ENCODE measurements at places on chromosomes 16 and 17.

DNA sequence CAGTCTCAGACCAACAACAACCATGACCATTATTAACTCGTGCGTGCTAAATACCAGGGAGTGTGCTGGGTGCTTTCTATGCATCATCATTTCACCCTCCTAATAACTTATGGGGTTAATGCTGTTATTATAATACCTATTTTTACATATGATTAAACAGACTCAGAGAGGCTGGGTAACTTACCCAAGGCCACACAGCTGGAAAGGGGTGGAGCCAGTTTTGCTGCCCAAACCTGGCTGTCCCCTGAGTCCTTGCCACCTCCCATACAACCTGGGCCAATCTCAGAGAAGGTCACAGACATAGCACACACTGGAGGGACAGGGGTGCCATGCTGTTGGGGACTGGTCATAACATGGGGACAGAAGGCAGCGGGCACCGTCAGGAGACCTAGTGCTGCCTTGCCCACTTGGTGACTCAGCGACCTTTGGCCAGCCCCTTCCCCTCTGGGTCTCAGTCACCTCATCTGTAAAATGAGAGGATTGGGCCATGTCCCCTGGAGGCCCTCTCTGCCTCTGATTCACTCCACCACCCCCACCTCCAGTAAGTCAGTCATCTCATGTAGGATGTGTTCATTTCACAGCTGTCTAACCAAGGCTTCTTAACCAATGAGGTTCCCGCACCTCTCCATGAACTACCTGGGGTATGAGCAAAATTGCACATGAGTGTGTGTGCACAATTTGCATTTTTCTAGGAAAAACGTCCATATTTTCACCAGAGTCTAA, 11.4 kb upstream of the FADS6 start:
- no peak for DNase-seq

- DNase-seq = no peak
Observed at GRCh38 chr17:57228911-57229310, 27.4 kb upstream of the MSI2 start.

DNA sequence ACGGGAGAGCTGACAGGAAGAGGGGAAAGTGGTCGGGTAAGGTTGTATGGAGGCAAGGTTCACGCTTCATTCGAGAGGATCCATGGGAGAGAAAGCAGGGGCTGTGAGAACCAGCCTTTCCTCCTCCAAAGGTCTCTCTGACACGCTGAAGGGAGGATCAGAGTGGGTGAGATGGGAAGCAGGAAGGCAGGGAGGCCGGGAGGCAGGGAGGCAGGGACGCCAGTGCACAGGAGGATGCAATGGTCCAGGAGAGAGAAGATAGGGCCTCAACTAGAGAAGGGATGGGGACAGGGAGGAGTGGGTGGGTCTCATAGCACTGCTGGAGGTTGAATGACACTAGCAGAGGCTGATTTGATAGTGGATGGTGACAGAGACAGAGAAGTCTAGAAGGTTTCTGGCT, 54.1 kb downstream of the PIMREG start:
- DNase-seq = no peak

DNA sequence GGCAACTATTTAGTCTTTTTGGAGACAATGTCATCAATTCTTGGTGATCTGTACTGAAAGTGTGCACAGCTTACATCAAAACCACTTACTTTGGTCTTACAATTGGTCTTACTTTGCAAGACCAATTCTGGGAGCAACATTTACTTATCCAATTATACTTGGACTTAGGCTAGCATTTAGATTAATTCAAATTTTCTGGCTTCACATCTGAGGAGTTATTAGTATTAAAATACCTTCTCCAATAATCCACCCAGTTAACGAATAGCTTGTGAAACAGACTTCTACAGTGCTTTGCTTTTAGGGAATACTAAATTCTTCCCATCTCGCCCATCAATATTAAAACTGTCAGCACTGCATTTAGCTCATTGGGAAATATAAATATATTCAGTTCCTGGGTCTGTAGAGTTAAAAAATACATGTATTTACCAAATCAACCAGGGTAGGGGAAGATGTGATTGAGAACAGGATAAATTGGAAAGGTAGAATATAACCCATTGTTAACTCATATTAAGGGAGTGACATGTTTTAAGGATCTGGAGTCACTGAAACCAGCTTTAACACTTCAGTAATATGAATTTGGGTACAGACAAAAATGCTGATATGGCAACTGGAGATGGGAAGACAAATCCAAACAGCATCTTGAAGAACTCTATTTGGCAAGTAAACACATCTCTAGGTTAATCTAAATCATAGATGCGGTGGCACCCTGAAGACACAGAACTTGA, 9.2 kb upstream of the VEZF1 start:
- no peak for DNase-seq

DNA sequence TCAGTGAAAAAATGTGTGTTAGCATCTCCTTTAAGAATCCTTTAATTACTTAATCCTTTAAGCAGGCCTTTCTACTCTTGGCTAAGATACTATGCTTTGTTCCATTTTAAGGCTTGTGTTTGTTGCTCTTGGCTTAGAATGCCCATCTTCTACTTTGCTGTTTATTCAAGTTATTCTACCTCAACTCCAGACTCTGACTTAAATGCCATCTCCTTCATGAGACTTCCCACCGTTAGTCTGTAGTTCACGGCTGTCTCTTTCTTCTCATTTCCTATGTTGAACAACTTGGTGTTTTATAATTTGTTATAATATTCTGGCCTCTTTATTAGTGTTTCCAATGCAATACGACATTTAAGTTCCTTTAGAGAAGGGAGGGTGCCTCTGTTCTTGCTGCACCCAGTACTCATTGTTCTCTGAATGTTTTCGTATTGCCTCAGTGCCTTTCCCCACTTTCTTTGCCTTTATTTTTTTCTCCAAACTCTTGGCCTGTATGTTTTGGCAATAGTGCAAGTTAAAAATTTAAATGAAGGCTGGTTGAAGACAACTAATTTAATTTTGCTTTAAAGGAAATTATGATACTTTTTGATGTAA, 6.1 kb upstream of the KRT10 start:
- DNase-seq = no peak

- DNase-seq = no peak
Observed at GRCh38 chr17:67881083-67881482, 55.8 kb downstream of the BPTF start.

DNA sequence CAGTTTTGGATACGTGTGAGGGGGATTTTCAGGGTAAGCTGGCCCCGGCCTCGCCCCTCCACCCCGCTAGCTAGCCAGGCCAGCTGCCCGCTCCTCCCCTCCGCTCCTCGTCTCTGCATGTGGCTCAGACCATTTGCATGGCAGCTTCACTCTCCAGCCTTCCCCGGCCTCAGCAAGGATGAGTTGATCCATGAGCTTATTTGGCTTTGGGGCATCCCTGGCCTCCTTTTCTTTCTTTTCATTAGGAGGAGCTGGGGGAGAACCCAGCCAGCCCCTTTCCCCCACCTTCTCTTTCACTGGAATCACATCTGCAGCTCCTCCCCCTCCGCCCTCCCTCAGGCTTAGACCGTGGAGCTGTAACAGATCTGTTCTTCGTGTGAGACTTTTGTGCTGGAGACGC, 30.7 kb downstream of the ELAC2 start:
- DNase-seq = no peak

GRCh38 chr17:45581860-45582259, 91.3 kb upstream of the PLEKHM1 start:
- DNase-seq = no peak

- DNase-seq = no peak
Observed at GRCh38 chr17:72977771-72978417, 114.6 kb downstream of the SLC39A11 start.

GRCh38 chr16:8764525-8765250, 32.8 kb downstream of the TMEM186 start:
- DNase-seq = no peak

DNA sequence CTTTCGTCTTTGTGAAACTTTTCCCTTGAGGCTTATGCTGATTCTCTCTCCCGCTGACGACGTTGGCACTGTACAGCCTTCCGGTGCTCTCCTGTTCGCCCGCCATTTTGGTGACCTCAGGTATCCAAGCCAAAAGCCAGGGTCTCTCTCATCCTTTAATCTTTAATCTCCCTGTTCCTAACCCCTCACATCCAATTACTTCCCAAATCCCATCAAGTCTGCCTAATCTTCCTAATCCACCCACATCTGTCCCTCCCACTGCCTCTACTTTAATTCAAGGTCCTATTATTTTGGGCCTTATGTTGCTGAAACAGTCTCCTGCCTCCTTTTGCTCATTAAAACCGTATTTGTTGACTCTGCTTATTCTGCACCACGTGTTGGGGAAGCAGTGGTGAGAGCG, 7.3 kb downstream of the WRAP53 start:
- DNase-seq = no peak

GRCh38 chr16:16871196-16871595, 492.3 kb downstream of the NPIPA7 start:
- DNase-seq = no peak

DNA sequence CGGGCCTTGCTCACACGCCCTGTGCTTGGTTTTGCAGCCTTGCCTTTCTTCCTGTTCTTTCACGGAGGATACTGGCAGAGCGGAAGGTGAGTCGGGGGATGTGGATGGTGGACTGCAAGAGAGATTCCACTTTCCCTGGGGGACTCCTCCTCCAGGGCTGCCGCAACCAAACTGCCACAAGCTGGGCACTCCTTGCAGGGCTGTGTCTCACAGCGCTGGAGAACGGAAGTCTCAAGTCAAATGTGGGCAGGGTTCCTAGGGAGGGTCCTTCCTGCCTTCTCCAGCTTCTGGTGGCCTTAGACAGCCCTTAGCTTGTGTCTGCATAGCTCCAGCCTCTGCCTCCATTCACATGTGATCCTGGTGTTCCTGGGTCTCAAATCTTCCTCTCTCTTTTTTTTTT, 11.4 kb upstream of the BIRC5 start:
- no peak for DNase-seq

DNA sequence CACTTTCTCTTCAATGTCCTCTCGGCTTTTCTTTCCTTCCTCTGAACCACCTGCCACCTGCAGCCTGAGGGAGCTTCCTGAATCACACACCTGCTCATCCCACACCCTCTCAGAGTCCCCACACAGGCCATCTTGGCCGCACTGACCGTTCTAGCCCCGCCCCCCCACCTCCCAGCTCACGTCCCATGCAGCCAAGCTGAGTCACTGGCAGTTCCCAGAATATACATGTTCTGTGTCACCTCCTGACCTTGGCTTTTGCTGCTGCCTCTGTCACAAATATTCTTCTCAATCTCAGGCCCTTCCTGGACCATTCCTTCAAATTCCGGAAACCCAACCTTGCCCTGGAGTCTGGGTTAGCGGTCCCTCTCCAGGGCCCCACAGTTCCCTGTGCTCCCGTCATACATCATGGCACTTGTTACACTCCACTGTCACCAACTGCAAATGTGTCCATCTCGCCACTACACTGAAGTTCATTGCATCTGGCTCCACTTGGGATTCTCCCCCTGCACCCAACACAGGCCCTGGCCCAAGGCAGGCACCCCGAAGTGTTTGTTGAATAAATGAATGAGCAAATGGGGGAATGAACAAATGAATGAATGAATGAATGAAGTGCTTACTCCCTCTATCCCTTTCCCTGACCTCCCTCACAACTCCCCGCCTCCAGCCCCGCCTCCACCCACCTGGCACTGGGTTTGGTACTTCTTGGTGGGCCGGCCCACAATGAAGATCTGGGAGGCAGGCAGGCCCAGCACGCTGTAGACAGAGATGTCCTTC, 12.8 kb downstream of the PIMREG start:
- no peak for DNase-seq

- DNase-seq = peak; percentile 67
Observed at GRCh38 chr16:29806099-29806579, at the start of gene MAZ. MAZ (plus strand) TSS chr16:29806529; CDS start chr16:29806702, 173 bp downstream.

- no peak for DNase-seq
Observed at GRCh38 chr17:17297217-17297616, 6.0 kb upstream of the NT5M start.

GRCh38 chr16:24953721-24954120, 61.4 kb downstream of the ARHGAP17 start:
- no peak for DNase-seq

GRCh38 chr17:16817201-16817600, 127.2 kb downstream of the CCDC144A start:
- no peak for DNase-seq
